Endodermal cell (in vitro differentiated cells): ENCODE measurements at places on chromosomes 4 and X.

DNA sequence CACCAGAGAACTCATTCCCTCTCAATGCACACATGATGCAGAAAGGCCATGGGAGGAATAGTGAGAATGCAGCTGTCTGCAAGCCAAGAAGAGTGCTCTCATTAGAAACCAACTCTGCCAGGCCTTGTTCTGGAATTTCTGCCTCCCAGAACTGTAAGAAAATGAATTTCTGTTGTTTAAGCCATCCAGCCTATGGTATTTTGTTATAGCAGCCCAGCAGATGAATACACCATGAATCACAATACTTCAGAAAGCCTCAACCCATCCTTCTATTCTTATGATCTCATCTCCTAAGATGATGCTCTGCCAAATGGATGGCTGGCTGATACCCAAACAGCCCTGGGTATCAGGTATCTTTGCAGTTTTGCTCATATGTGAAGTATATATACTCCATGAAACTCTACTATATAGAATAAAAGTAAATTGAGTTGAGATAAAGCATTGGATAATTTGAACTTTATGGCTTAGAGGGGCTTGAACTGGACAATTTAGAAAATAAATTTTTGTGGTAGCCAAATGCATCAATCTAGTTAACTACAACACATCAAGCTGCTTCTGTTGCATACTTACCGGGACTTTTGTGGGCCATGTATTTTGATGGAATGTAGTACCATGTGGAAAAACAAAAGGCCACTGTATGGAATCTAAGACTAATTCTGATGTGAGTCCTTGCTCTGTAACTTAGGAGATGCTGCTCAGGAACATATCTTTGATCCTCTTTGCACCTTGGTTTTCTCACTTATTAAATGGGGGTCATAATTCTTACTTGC, 245.9 kb downstream of the HS3ST1 start:
- DNase-seq = no peak

GRCh38 chr4:20378181-20378580, 126.5 kb downstream of the SLIT2 start:
- DNase-seq = no peak

DNA sequence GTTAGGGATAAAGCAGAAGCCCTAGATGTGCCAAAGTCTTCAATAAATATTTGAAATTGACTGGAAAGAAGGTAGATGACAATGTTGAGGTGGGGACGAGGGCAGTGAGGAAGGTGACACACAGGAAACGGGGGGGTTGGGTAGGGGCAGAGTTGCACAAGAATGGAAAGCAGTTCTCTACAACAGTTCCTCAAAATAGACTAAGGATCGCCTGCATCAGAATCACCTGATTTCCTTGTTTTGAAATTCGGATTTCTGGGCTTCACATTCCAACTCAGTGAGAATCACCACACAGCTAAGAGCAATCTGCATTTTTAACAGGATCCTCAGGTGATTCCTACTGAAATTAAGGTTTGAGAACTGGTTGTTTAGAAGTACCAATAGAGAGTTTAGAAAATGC, 70.6 kb downstream of the ARFIP1 start:
- peak; percentile 83 for DNase-seq

DNA sequence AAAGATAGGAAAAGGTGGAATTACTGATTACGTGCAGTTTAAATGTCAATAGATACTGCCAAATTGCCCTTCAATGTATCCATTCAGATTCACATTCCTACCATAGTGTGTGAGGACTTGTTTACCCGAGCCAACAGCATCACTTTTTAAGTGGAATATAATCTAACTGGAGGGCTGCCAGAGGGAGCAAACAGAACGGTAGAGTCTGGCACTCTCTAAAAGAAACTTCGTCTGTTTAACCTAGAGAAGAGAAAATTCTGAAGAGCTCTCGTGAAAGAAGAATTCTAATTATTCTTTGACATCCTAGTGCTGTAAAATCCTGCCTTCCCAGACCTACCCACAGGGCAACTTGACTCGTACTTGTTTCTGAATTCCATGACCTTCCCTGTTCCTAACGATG, 23.2 kb downstream of the SMIM43 start:
- DNase-seq = no peak

- DNase-seq = no peak
Measured at GRCh38 chrX:44784241-44784640, 59.6 kb upstream of the DUSP21 start.

GRCh38 chr4:40507977-40508376, 121.7 kb downstream of the RBM47 start:
- DNase-seq = no peak

GRCh38 chrX:63186137-63186536, 165.0 kb downstream of the SPIN4 start:
- no peak for DNase-seq
